Inflammatory macrophage treated with lipopolysaccharide for 4 hours (primary cell): ENCODE measurements at places on chromosomes 1 and 21.

DNA sequence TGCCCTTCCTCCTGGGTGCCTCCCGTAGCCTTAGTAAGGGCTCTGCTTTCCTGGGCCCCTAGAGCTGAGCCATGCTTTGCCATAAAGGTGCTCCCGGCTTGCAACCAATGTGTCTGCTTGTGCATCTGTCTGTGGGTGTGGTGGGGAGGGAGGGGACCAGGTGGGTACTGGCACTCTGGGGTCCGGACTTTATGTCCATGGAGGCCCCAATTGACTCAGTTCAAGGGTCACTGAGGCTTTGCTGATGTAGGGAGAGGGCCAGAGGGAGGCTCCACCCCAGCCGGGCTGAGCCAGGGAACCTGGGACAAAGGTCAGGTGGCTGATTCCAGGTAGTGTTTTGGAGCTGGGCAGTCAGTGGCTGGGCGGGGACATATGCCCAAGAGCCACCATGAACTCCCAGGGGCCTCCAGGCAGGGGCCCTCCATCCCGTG, 15.0 kb downstream of the TNFRSF25 start:
- DNase-seq: no peak

GRCh38 chr1:156461781-156462647, 38.6 kb downstream of the MEF2D start:
- DNase-seq: no peak

DNA sequence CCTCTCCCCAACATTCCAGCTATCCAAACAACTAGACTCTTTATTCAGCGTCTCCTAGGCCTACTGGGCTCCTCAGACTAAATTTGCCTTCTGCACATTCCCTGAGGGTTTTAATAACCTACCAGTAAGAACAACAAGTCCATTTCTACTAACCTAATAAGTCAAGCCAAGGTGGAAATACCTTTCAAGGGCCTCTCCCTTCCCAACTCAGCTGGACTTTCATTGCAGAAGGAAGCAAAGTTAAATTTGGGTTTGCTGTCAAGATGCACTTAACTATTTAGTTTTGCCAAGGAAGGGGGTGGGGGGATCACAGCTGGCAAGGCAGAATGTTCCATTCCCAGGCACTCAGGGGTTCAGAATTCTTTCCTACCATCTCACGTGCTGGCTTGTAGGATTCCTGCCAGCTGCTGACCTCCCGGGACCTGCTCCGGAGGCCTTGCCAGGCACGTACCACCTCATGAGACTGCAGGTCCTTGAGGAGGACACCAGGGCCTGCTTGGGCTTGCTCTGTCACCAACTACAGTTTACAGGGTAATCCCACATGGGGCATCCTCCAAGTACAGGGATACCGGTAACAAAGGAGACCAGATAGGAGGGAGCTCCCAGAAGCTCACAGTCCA, 29.8 kb downstream of the SLC30A1 start:
- no peak for DNase-seq

DNA sequence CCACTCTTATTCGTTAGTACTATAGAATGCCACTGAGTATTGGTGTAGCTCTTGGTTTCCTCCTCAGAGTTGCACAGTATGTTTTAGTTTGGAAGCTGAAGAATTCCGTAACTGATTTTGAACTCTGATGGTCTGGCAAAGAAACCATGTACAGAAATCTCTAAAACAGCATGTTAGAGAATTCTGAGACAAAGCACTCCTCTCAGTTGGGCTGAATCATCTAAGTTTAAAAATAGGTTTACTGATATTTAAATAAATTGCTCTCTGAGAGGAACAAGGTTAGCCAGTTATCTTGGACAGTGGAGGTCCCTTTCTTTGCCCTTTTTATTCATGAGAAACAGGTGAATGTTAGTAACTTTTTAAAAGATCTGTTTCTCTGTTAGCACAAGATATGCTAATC, 43.8 kb downstream of the NCF2 start:
- DNase-seq: no peak

DNA sequence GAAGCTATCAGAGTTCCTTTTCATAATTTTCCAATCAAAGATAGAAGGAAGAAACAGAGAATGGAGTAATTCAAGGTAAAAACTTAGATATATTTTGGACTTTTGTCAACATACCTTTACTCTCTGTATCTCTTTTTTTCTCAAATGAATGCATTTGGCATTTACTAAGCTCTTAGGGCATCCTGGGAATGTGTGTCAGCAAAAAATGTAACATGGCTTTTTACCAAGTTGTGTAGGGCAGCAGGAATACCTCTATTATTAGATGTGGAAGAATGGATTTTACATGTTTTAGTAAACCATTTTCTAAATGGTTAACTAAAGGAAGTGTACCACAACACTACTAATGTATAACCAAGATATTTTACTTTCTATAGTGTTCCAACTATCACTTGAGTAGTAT, 4.2 kb upstream of the COL11A1 start:
- DNase-seq: no peak
